CD4-positive, alpha-beta T cell (primary cell): ENCODE measurements at places on chromosomes 12 and 14.
A peak's percentile ranks its signal among the peaks of the same experiment; 100 is the strongest.

- DNase-seq: no peak
These were observed 63.9 kb upstream of the PTGR2 start for GRCh38 chr14:73787486-73788316.

DNA sequence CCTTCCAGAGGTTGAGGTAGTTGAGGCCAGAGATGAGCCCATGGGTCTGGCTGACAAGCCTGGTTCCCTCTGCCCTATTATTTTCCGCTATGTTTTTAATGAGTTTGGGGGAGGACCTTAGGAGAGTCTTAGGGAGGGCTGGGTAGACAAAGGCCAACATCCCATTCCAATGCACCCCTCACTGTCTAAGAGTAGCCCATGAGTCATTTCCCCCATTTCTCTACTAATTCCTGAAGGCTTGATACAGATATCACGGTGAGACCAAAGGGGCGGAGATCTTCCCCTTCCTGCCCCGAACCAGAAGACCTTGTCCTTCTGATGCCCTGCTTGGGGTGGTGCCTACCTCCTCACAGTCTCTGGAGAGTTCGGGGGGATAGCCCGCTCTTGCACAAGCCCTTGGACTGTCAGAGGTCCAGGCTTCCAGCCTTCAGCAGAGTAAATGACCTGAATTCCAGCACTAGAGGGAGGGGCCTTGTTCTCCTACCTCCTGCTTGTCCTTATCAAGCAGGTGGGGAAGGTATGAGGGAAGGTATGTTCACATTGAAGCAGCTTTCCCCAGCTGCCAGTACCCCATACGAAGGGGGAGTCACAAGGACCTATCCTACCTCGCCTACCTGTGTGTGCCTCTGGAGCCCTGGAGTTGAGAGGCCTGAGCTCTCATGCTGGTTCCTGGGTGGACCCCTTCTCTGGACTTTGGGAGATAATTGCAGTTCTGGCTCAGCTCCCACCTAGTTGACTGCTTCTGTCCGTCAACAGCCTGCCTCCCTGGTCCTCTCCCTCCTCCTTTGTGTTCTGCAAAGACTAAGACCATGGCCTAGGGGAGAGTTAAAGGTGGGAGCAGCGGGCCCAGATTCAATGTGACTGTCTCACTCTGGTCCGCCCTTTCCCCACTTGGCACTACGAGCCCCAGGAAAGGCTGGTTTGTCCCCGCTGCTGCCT lies 3.7 kb downstream of the PSMB11 start:
- no peak for DNase-seq

DNA sequence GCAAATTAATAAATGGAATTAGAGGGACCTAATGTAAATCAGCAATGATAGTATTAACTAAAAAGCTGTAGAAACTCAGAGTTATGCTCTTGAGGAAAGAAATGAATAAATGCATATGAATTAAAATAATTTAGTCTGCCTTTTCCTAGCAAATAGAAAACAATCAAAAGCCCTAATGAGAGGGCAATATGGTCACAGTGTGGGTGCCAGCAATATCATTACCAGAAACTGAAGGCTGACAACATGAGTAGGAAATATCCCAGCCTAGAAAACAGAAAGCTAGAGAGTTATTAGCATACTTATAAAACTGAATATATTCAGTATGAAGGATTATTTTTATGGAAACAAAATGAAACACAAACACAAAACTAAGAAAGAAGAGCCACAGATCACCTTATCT lies 987.5 kb upstream of the SEL1L start:
- no peak for DNase-seq

GRCh38 chr12:19410629-19411185 lies 28.6 kb upstream of the AEBP2 start:
- DNase-seq: no peak

- DNase-seq: peak; percentile 30
These were observed 124.4 kb downstream of the KIF26A start for GRCh38 chr14:104262515-104263514.

GRCh38 chr14:32202491-32202997 lies 525 bp downstream of the RNU6-8 start:
- DNase-seq: no peak

DNA sequence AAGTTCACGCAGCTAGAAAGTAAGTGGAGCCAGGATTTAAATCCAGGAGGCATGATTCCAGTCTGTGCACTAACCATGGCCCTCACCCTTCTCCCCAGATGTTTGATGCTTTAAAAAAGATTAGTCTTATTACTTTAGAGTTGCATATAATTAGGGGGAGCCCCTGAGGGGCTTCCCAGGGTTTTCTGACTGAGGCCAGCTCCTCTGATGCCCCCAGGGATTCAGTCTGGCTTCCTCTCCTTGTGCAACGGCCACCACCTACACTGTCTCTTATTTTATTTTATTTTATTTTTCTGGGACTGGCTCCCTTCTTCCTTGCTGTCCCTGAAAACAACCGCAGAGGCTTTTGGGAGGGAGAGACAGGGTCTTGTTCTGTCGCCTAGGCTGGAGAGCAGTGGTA lies 22.6 kb downstream of the CLSTN3 start:
- DNase-seq: no peak

- DNase-seq: no peak
These were observed 22.8 kb downstream of the RAB35 start for GRCh38 chr12:120093592-120094355.

GRCh38 chr14:42112108-42112507 lies 505.4 kb downstream of the LRFN5 start:
- no peak for DNase-seq

GRCh38 chr14:73878436-73878835 lies 8.2 kb upstream of the ZNF410 start:
- no peak for DNase-seq

DNA sequence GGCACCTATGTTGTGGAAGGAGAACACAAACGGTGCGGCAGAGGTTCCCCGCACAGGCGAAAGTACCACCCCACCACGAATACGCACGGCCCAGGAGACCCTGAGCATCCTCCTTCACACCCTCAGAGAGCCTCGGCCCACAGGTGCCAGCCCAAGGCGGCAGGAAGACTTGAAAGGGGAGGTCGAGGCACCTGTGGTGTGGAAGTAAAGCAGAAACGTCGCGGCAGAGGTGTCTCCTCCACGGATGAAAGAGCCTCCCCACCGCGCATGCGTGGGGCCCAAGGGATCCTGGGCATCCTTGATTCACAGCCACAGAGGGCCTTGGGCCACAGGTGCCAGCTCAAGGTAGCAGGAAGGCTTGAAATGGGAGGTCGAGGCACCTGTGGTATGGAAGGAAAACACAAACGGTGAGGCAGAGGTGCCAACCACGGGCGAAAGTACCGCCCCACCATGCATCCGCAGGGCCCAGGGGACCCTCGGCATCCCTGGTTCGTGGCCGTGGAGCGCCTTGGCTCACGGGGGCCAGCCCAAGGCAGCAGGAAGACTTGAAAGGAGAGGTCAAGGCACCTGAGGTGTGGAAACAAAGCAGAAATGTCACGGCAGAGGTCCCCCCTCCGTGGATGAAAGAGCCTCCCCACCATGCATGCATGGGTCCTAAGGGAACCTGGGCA lies 380.1 kb downstream of the ALG10 start:
- peak; percentile 6 for DNase-seq
